C1 segment of cervical spinal cord (tissue), 14 donors: ENCODE measurements at places on chromosomes 1 and 21.
A peak's percentile ranks its signal among the peaks of the same experiment; 100 is the strongest.

- no peak for DNase-seq
Measured at GRCh38 chr1:9555942-9556341, 16.7 kb downstream of the SLC25A33 start.

DNA sequence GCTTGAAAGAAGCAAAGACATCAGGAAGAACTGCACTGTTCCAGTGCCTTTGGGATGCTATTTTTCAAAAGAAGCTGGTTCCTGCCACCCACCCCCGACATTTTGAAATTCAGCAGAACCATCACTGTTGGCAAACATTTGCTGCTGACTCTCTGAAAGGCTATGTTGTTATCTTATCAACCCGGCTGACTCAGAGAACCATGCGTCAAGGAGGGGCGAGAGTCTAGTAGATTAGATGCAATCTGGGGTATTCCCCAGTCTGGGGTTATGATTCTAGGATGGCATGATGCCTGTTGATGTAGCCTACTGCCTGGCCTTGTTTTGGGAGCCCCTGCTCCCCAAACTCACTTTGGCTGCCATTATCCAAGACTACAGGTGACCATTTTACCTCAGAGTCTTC lies 267.8 kb upstream of the RUNX1 start:
- no peak for DNase-seq

DNA sequence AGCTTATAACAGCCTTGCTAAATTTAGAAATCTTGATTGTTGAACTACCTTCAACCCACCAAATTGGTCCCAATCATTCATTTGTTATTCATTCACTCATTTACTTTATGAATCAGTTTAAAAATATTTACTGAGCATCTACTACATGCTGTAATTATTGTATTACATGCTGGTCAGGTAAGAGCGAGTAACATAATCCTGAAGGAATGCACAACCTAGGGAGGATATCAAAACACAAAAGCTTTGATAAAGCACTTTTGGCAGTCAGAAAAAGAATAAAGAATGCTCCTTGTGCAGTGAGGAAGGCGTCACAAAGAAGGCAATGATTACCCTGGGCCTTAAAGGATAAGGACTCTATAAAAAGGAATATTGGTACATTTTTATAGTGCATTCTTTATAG lies 518.9 kb upstream of the NR5A2 start:
- no peak for DNase-seq

- DNase-seq: no peak
Measured at GRCh38 chr1:174367892-174368291, 79.9 kb upstream of the GPR52 start.

- DNase-seq: peak; percentile 14
Measured at GRCh38 chr1:55067022-55067778, 27.9 kb downstream of the PCSK9 start.
